ENCODE measurements at places on chromosomes 11 and 22. TPM values are rescaled to one million over a fixed set of nuclear protein-coding genes. Genes with fewer than 3 reads are reported as not detected.

PKNOX2 gene
- total RNA-seq: not detected

MN1 gene
- total RNA-seq: 0.13 TPM

MS4A1 gene
- not detected for total RNA-seq

GAS2L1 gene
- total RNA-seq: 2.9 TPM

TESMIN gene
- 11.8 TPM for total RNA-seq

MS4A4A gene
- total RNA-seq: not detected

RIC3 gene
- total RNA-seq: 11.5 TPM

GPR83 gene
- total RNA-seq: 0.30 TPM

C11orf97 gene
- not detected for total RNA-seq

DNAJC4 gene
- 19.9 TPM for total RNA-seq

IGLL1 gene
- total RNA-seq: not detected

TLCD5 gene
- total RNA-seq: 0.13 TPM

C11orf86 gene
- total RNA-seq: not detected

CABP4 gene
- total RNA-seq: 2.2 TPM

CCDC15 gene
- 8.7 TPM for total RNA-seq

TRIM21 gene
- 36.0 TPM for total RNA-seq

CAVIN3 gene
- total RNA-seq: 37.2 TPM

KIRREL3 gene
- total RNA-seq: not detected

BAIAP2L2 gene
- total RNA-seq: 0.84 TPM

ART5 gene
- total RNA-seq: not detected

LIMK2 gene
- total RNA-seq: 61.4 TPM

RTN4RL2 gene
- total RNA-seq: 0.82 TPM

NXPE4 gene
- not detected for total RNA-seq

OR52W1 gene
- total RNA-seq: not detected

NCF4 gene
- total RNA-seq: 60.1 TPM

BRSK2 gene
- 0.09 TPM for total RNA-seq

CHST1 gene
- not detected for total RNA-seq

PES1 gene
- total RNA-seq: 124 TPM

OOSP4B gene
- total RNA-seq: not detected

CLDN25 gene
- total RNA-seq: not detected

UPB1 gene
- total RNA-seq: not detected

CRYBB2 gene
- not detected for total RNA-seq

SHANK3 gene
- total RNA-seq: 0.19 TPM

CARD16 gene
- 8.8 TPM for total RNA-seq

XKR3 gene
- total RNA-seq: not detected

CD3G gene
- 103 TPM for total RNA-seq

SYT8 gene
- not detected for total RNA-seq

MS4A3 gene
- not detected for total RNA-seq

OR10D3 gene
- total RNA-seq: not detected

BTG4 gene
- not detected for total RNA-seq

LZTR1 gene
- total RNA-seq: 68.7 TPM

NUP50 gene
- 163 TPM for total RNA-seq

ATG2A gene
- 23.1 TPM for total RNA-seq

F2 gene
- not detected for total RNA-seq

CRYBA4 gene
- total RNA-seq: not detected

JAML gene
- 276 TPM for total RNA-seq

WNT7B gene
- total RNA-seq: not detected

MGAT3 gene
- total RNA-seq: 1.6 TPM

HINFP gene
- 47.5 TPM for total RNA-seq

NUCB2 gene
- 39.0 TPM for total RNA-seq

HIRA gene
- total RNA-seq: 21.4 TPM

INPP5J gene
- total RNA-seq: 0.34 TPM

MPEG1 gene
- 0.08 TPM for total RNA-seq

MS4A7 gene
- total RNA-seq: not detected

KCNE3 gene
- total RNA-seq: not detected

RASSF10 gene
- total RNA-seq: not detected

GRIA4 gene
- total RNA-seq: not detected

B4GALNT4 gene
- 9.4 TPM for total RNA-seq

TRPC6 gene
- total RNA-seq: not detected

KRTAP5-2 gene
- not detected for total RNA-seq
